Stimulated activated CD4-positive, alpha-beta T cell treated with anti-CD3 and anti-CD28 coated beads, Interleukin-1b, Interleukin-23, amount 100 ng/mL, for 48 hours (primary cell): ENCODE measurements at places on chromosomes 12 and 14.

DNA sequence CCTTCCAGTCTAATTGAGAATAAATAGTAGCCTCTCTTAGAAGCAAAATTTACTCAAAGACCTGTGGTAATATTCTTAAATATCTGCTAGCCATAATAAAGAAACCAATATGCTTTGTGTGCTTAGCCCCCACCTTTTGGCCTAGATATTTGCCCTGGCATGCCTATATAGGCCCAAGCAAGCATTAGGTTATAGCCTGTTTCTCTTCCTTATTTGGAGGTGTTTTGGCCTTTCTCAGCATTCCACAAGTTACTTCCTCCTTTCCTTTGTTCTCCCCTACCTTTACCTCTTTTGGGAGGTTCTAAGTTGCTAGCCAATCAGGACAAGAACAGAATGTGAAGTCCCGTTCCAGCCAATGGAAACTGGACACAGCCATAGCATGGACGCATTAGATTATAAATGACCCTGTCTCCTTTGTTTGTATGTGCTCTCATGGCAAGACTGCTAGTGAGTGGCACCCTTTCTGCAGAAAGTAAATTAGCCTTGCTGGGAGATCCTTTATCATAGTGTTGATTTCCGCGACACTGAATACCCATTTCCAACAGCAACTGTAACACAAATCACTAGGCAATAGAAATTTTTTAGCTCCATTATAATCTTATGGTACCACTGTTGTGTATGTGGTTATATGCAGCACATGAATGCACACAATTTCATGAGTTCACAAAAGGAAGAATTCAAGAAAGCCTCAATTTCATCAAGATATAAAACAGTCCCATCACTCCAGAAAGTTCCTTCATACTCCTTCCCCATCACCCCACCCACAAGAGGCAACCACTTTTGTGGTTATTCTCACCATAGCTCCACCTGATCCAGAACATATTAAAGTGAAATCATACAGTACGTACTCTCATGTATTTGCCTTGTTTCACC, 37.6 kb downstream of the CEP83 start:
- no peak for DNase-seq

- no peak for DNase-seq
Measured at GRCh38 chr12:29043069-29043468, 106.0 kb upstream of the FAR2 start.

DNA sequence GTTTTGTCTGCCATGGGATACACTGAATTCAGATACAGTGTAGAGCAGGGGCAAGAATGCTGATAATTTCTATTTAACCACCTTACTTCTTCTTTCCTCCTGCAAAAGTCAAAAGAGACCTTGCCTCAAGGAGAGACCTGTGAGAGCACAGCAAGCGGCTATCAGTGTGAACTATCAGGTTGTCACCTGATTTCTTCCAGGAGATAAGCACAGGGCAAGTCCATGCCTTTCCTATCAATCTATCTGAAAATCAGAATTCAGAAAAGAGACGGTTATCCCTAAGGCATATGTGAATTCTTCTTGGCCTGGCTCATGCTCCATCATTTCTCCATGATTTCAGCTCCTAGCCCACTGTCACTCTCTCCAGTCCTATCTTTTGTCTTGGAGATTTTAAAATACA, 128.9 kb upstream of the CCND2 start:
- DNase-seq: no peak

GRCh38 chr14:53924753-53925152, 31.9 kb downstream of the BMP4 start:
- no peak for DNase-seq

DNA sequence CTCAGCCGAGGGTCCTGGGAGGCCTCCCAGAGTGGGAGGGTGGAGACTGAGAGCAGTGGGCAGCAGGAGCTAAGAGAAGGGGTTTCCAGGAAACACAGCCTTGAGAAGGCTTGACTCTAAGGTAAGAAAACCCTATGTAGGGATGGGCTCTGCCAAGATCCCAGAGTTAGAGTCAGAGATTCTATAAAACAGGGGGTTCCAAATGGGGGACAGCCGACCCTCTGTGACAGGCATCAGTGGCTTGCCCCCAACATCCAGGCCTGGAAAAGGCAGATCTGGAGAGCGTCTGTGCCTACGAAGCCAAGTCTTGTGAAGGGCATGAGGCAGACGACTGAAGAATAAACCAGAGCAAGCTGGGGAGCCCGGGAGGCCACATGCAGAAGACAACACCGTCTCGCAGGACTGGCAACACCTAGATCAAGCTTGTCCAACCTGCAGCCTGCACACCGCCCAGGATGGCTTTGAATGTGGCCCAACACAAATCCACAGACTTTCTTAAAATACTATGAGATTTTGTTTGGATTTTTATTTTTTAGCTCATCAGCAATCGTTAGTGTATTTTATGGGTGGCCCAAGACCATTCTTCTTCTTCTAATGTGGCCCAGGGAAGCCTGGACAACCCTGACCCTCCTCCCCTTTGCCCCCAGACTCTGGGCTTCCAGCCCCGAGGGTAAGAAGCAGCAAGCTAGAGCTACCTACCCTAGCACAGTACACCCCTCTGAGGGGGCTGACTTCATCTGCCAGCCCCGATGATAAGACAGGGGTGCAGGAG, 42.1 kb downstream of the PRMT8 start:
- DNase-seq: no peak

GRCh38 chr14:68235011-68235410, 415.4 kb downstream of the RAD51B start:
- DNase-seq: no peak

DNA sequence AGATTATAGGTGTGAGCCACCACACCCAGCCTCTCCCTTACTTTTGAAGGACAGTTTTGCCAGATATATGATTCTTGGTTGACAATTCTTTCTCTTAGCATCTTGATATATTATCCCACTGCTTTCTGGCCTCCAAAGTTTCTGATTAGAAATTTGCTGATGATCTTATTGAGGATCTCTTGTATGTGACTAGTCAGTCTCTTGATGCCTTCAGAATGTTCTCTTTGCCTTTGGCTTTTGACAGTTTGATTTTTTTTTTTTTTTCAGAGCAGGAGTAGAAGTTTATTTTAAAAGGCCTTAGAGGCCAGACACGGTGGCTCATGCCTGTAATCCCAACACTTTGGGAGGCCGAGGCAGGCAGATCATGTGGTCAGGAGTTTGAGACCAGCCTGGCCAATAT, 32.6 kb downstream of the IFT81 start:
- no peak for DNase-seq

GRCh38 chr14:92552066-92552465, 38.5 kb downstream of the RIN3 start:
- no peak for DNase-seq

- no peak for DNase-seq
Measured at GRCh38 chr14:40197344-40197743, 765.1 kb upstream of the FBXO33 start.

- no peak for DNase-seq
Measured at GRCh38 chr12:5375547-5376295, 56.2 kb upstream of the NTF3 start.

DNA sequence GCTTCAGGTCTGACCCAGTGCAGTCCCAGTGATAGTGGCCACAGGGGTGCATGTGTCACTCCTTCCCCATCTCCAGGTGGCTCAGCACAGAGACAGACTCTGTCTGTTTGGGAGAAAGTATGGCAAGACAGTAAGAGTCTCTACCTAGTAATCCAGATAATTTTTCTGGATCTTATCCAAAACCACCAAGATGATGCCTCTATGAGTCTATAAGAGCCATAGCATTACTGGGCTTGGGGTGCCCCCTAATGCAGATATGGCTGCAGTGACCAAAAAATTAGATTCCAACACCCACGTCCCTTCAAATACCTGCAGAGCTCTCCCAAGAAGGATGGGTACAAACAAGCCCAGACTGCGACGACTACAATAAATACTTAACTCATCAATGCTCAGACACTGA, 123.8 kb downstream of the GRIP1 start:
- DNase-seq: no peak

DNA sequence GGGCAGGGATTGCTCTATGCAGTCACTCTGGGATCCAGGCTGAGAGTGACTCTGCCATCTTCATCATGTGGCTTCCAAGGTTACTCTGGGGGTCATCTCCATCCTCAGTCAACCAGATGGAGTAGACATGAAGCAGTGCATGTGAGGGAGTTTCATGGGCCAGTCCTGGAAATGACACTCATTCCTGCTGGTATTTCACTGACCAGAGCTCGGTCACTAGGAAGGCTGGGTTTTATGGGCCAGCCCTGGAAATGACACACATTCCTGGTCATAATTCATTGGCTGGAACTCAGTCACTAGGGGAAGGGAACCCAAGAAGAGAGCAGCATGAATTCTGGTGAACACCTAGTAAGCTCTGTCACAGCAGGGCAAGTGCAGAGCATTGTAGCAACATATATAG, 144.7 kb downstream of the SMOC1 start:
- no peak for DNase-seq

DNA sequence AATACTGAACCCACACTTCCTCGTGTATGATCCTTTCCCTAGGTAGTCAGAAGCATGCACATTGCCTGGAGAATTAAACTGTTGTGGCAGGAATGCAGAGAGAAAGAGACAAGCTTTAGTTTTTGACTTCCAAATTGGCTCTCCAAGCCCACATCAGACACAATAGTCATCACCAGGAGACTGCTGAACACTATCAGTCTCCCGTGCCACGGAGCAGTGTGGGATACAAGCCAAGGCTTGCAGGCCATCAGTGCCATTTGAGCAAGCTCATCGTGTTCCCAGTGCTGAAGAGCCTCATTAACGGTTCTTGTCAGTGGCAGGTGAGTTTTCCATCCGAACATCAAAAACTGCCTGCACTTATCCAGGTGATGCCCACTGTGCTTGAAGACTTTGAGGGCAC, 410.8 kb downstream of the NAV3 start:
- no peak for DNase-seq
